ENCODE measurements at places on chromosomes 5 and 9. TPM values are rescaled to one million over a fixed set of nuclear protein-coding genes. Genes with fewer than 3 reads are reported as not detected.
A peak's percentile ranks its signal among the peaks of the same experiment; 100 is the strongest.

Gene TMEM174
- not detected for total RNA-seq

Gene WDR38
- 0.62 TPM for total RNA-seq

Gene TTLL11
- 7.0 TPM for total RNA-seq

Gene CTXN3
- total RNA-seq, result not detected

Gene ORM2
- total RNA-seq, result not detected

Gene LIFR
- total RNA-seq, result 0.12 TPM

Gene GDA
- not detected for total RNA-seq

Gene ZNF879
- total RNA-seq, result 1.4 TPM

GRCh38 chr9:78280982-78281668 is 15.8 kb upstream of the PSAT1 start:
- peak; percentile 30 for DNase-seq

GRCh38 chr9:135503371-135504261 is 3.1 kb downstream of the MRPS2 start:
- DNase-seq, result no peak

GRCh38 chr5:1181451-1182359 is 19.7 kb upstream of the SLC6A19 start:
- no peak for DNase-seq

DNA sequence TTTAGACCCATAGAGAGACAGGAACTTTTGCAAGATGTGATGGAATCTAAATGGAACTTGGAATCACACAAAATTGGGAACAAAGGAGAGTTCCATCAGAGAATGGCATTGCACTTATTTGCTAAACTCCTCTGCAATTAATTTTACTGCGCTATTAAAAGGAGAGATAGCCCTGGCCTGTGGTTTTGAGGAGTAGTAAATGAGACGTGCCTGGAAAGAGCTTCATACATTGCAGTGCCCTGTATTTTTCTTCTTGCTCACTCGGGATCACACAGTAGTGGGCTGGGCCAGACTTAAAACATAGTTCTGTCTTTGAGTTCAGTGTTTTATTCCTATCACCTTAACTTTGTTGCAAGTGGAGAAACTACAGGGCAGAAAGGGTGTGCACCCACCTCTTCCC is 94.4 kb upstream of the SLC27A6 start:
- no peak for DNase-seq

GRCh38 chr9:38671372-38671731 is 48.6 kb downstream of the FAM240B start:
- no peak for DNase-seq

- DNase-seq, result no peak
These were observed 19.9 kb downstream of the PRRX2 start for GRCh38 chr9:129685220-129685932.

DNA sequence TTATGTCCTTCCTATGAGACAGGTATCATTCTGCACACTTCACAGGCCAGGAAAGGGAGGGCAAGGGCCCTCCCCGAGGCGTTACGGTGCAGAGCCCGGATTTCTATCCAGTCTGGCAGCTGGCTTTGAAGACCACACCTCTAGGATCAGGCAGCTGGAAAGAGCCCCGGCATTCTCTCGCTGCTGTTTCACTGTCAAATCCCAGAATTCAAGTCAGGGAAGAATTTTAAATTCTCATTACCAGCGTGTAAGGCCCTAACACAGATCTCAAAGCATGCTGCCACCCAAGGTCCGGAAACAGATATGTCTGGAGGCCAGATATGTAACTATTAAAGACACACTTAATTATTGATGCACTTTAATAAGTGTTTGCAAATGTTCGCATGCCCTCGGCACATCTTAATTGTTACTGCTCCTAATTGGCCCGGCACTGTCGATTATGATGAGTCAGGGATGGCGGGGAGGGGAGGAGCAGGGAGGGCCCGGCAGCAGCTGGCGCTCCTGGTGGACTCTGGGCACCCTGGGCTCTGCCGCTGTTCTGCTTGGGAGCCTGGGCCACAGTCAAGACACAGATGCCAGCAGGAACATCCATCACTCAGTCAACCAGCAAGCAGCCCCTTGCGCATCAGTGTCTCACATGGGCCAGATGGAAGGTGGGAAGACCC is 76.3 kb upstream of the BARHL1 start:
- no peak for DNase-seq

DNA sequence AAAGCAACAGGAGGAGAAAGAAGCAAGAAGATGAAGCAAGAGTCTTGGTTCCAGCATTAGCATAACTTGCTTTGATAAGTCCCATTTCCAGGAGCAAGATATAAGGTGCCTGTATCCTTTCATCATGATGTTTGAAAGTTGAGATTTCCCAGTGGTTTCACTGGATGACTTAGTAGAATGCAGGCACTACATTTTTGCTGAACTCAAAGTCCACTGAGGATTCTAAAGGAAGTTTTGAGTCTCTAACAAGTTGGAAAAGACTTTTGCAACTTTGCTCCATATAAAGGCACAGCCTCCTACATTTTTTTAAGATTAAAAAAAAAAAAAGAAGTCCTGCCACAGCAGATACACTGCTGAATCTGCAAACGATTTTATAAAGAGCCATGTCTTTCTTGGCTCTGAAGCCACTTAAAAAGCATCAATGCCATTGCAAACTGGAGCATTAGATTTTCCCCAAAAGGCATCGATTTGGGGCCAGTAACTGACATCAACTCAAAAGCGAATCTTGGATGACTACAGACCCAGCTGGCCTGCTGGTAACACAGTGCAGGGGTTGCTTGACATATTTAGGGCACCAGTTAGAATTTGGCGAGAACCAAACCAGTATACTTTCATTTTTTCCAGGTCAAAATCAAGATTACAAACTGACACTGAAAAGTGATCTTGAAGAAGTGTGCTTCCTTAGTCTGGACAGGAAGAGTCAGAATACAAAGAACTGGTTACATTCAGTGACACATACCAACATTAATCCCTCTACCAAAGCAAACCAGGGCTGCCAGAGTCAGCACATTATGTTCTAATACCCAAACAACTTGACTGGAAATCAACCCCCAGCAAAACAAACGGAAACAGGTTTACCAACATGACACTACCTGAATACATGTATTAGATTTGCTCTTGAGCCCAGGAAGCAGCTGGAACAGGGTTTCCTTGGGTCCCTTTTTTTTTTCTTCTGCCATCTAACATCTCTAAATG is 39.1 kb upstream of the KCNV2 start:
- DNase-seq, result no peak

- DNase-seq, result no peak
These were observed 196.2 kb downstream of the SLCO4C1 start for GRCh38 chr5:102099766-102100331.

DNA sequence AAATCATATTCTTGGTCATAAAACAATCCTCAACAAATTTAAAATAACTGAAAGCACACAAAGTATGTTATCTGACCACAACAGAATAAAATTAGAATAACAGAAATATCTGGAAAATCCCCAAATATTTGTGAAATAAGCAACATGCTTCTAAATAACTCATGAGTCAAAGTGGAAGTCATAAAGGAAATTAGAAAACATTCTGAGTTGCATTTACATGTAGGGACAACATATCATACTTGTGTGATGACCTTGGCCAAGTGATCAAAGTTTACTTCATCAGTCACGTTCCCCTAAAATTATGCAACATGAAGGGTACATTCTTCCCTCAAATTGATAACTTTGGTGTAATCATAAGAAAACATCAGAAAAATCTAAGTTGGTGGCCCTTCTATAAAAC is 64.7 kb downstream of the CSF2 start:
- no peak for DNase-seq

GRCh38 chr9:16510482-16510881 is 360.0 kb downstream of the BNC2 start:
- no peak for DNase-seq

DNA sequence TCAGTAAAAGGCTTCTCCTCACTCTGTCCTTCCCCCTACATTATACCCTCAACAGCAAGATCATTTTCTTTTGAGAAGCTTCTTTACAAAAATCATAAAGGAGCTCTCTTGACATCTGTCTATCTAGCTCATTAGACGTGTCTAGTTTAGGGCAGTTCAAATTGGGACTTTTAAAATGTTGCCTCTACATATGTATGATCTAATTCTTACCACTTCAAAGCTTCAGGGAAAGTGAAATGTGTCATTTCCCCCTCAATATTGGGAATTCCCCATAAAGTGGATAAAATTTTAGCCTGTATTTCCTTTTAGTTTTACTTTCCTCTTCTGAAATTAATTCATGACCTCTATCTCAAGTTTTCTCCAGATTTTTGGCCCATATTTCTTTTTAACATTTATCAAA is 323.7 kb downstream of the ARRDC3 start:
- DNase-seq, result no peak

- DNase-seq, result peak; percentile 79
These were observed 108.1 kb downstream of the TMEM174 start for GRCh38 chr5:73280821-73281746.

- no peak for DNase-seq
These were observed 598.3 kb downstream of the EFNA5 start for GRCh38 chr5:107072440-107072839.

GRCh38 chr5:144202072-144202471 is 31.4 kb downstream of the KCTD16 start:
- peak; percentile 12 for DNase-seq

- no peak for DNase-seq
These were observed 163.0 kb upstream of the PUM3 start for GRCh38 chr9:3006851-3007250.

- DNase-seq, result no peak
These were observed 178.3 kb downstream of the DEPDC1B start for GRCh38 chr5:60521376-60522291.

GRCh38 chr9:93664549-93665120 is 88.3 kb downstream of the PHF2 start:
- DNase-seq, result no peak

GRCh38 chr5:113000466-113000865 is 23.9 kb downstream of the DCP2 start:
- DNase-seq, result no peak

- DNase-seq, result no peak
These were observed 48.2 kb downstream of the CXXC5 start for GRCh38 chr5:139696167-139696893.

DNA sequence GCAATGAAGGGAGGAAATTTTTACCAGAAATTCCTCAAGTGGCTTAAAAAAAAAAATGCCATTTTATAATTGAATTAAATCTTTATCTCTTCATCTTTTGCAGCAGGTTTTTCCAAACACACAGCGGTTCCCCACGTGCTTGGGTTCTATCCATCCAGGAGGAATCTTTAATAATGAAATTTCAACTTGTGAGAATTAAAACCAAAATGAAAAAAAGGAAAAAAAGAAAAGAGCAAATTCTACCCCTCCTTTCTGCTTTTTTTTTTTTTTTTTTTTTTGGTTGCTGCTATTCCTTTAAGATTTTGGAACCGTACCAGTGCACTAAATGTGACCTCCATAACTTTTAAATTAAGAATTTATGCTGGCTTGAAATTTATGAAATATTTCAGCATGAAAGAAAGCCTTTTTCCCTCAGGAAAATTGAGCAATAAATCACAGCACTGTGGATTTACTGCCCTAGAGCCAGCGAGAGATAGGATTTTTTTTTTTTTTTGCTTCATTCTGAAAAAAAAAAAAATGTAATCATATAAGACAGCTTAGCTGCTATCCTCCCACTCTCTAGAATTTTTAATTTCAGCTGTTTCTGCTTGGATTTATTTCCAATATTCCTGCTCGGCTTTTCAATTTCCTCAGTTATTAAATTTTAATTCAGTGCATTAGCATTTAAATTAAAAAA is 88.5 kb downstream of the ZNF618 start:
- DNase-seq, result no peak

DNA sequence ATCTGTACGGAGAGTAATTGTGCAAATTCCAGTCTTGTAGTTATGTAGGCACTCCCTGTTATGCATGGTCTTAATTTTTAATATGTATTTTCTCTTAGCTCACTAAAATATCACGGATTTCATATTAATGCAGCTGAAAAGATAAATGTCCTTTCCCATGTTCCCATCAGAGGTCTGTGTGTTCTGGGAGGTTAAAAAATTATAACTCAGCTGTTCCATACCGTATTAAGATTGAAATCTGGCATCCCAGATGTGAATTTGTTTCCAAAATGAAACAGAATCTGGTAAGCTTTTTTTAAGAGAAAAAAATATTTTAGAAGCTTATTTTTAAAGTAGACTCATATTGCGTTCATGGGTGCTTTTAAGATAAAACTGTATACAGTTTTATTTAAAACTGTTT is 44.3 kb downstream of the SEMA6A start:
- no peak for DNase-seq

DNA sequence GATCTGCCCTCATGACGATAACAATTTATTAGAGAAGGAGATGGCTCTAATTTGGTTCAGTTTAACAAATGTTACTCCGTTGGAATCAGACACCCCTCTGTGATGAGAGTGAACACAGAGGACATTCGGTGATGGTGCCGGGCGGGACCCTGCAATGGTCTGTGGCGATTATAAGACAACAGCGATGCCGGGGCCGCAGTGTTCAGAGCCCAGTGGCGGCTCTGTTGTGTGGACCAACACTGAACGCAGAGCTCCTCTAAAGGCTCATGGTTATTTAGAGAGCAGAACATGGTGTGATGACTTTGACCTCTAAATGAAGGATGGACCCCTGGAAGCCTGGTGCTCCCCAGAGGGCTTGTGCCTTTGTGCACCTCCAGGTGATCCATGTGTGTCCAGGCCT is 21.2 kb downstream of the UBE2QL1 start:
- DNase-seq, result no peak

DNA sequence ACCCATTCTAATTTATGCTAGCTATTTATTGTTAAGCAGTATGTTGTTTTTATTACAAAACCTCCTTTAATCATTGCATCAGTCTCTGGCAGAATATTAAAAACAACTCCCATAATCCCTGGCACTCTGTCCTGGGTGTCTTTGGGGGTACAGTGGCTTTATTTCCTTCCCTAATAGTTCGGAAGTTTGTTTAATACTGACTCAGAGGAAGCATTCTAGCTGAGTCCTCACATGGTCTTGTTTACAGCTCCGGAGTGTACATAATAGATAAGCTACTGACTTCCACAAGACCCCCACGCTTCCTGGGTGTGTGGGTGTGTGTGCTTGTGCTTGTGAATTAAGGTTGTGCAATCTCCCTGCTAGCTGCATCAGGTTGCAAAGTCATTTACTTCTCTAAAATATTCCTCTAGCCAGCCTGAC is 149.8 kb upstream of the CDKN2B start:
- DNase-seq, result no peak

- DNase-seq, result no peak
These were observed 204.7 kb downstream of the PTTG1 start for GRCh38 chr5:160626322-160626721.

GRCh38 chr9:2231829-2232228 is 216.7 kb downstream of the SMARCA2 start:
- DNase-seq, result no peak

DNA sequence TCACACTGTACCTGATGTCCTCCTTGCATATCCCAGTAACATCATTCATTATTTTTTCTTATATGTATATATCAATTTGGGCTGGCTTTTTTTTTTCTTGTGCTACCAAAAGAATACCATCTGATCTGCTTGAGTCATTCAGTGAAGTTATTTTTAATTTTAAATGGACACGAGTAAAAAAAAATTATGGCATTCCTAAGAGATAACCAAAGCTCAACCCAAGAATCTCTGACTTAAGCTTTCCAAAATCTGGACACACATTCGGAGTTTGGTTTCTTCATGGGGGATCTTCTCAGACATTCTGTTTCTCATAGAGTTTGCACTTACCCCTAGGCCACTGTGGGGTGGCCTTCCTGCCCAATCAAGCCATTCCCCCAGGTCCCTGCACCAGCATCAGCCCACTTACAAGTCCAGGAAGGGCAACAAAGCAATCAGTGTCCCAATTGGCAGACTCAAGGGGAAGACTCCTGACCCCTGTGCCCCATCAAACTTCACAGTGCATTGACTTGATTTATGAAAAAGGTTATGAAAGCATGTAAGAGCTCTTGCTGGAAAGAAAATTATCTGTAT is 49.2 kb upstream of the SPDL1 start:
- DNase-seq, result no peak
